KG1 (cell line): ENCODE measurements at places on chromosomes 3 and 15.

DNA sequence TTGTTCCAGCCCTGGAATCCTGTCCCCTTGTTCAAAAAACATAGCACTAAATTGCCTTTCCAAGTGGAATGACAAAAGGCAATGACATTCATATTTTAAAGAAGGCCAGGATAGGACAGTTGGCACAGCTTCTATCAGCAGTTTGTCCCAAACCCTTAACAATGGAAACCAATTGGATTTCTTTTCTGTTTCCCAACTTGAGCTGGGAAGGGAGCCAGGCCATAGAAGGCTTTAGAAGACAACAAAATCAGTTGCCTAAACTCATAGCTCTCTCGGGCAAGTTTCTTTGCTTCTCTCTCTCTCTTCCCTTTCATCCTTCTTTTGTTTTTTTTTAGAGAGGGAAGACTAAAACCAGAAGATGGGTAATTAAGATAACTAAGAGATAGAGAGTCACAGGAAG lies 227.7 kb upstream of the TPRG1 start:
- DNase-seq, result no peak

DNA sequence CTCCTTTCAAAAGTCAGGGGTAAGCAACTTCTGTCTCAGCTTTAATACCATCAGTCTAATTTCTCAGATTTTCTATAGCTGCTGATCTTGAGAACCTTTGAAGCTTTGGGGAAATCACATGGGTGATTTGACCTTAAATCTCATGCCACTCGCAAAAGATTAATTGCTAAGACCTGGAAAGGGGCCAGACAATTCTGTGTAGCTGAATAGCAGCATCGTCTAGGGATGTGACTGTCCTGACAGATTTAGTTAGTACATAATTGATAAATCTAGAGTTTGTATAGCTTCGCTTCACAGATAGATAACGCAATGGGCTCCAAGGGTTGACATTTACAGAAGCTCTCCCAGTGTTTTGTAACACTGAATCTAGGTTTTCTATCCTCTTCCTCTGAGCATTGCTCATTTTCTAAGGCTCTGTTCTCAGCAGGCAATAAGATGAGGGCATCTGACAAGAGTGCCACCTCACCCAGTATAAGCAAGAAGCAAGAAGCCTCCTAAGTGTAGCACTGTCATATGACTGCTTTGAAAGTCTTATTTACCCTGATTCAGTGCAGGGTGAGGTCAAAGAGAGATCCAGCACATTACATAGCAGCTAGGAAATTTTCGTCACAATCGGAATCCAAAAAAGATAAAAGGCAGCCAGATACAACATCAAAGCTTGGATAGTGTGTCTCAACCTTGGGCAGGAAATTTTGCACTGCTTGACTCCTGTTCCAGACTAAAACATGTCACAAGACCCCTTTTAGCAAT lies 47.7 kb upstream of the DUT start:
- DNase-seq, result no peak

DNA sequence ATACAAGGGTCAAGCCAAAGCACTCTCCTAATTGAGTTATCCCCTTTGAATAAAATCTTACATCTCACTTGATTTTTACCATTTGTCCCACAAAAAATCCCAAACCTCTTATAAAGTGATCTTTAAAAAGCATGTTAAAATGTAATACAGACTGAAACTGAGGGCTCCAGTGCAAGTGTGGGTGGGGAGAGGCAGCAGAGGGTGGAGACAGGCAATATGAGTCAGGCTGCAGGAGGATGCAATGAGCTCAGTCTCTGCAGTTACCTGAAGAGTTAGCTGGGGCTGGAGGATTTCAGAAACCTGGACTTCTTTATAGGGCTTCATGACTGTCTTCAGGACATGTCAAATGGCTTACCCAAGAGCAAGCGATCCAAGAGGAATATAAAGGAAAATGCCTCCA lies 14.2 kb upstream of the COLQ start:
- DNase-seq, result no peak

- DNase-seq, result no peak
Measured at GRCh38 chr3:155457591-155457990, 164.1 kb upstream of the STRIT1 start.

GRCh38 chr3:188137051-188137450 lies 16.9 kb upstream of the LPP start:
- no peak for DNase-seq

DNA sequence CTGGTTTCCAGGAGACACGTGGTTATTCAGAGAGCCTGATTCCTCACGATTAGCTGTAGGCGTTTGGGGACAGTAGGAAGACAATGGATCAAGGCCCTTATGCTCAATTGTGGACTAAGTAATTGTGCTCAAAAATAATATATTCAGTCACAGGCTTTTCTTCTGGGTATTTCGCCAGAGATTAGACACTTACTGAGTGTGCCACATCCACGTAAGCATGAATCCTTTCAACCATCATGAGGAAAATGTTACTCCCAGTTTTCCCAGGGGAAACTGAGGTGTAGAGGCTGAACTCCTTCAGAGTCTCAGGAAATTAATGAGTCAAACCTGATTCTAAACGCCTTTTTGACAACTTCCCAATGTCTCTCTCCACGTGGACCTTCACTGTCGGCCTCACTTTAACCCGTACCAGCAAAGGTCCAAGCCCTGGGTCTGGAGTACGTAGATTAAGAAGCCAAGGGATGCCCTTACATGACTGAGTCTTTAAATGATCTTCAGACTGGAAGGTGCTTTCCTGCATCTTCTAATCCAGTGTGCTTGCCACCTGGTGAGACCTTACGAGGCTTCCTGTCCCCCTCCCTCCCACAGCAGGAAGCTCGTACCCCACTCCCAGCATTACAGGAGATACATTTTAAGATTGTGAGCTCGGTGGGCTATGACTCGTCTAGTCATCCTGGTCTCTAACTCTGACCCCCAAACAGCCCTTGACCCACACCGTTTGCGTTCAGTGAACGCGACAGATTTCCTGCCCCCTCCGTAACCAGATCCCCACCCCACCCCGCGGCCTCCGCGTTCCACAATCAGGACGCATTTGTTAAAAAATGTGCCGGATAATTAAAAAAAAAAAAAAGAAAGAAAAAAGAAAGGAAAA lies 1.7 kb downstream of the PKM start:
- DNase-seq, result no peak
